ENCODE measurements at places on chromosomes 2 and 18. TPM values are rescaled to one million over a fixed set of nuclear protein-coding genes. Genes with fewer than 3 reads are reported as not detected.

- no peak overlapping the region for H3K4me3 ChIP-seq
- no peaks in the 10 kb centered on the region for H3K4me1 ChIP-seq
- H3K36me3 ChIP-seq, result no peaks in the 10 kb centered on the region
- DNase-seq, result no peak
- no peak overlapping the region for H3K27ac ChIP-seq
Observed at GRCh38 chr18:11909591-11910026, 1.5 kb upstream of the MPPE1 start.

- peak; percentile 85 for DNase-seq
- peaks cover 14% of the 10 kb centered on the region for H3K4me1 ChIP-seq
- H3K36me3 ChIP-seq, result no peaks in the 10 kb centered on the region
- no peak overlapping the region for H3K27ac ChIP-seq
Observed at GRCh38 chr2:159982270-159982669, 80.1 kb downstream of the PLA2R1 start.

GRCh38 chr2:152867397-152867796 lies 149.0 kb downstream of the ARL6IP6 start:
- no peak overlapping the region for H3K4me3 ChIP-seq
- no peaks in the 10 kb centered on the region for H3K4me1 ChIP-seq
- H3K27me3 ChIP-seq, result no peaks in the 10 kb centered on the region
- H3K36me3 ChIP-seq, result no peaks in the 10 kb centered on the region
- H3K27ac ChIP-seq, result no peak overlapping the region

DNA sequence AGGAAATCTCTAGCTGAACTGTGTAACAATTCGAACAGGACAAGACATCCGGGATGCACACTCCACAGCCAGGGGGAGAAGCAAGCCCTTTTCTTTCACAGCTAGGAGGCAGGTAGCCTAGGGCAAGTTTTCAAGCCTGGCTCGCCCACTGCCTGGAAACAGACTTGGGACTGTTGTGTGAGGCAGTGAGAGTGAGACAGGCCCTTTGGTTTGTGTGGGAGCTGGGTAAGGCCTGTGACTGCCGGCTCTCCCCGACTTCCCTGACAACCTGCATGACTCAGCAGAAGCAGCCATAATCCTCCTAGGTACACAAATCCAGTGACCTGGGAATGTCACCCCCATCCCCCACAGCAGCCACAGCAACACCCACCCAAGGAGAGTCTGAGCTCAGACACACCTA lies 179.7 kb downstream of the WDPCP start:
- H3K4me1 ChIP-seq, result no peaks in the 10 kb centered on the region
- H3K4me3 ChIP-seq, result peak overlapping the region; percentile 57
- H3K27ac ChIP-seq, result no peak overlapping the region
- H3K36me3 ChIP-seq, result no peaks in the 10 kb centered on the region

DNA sequence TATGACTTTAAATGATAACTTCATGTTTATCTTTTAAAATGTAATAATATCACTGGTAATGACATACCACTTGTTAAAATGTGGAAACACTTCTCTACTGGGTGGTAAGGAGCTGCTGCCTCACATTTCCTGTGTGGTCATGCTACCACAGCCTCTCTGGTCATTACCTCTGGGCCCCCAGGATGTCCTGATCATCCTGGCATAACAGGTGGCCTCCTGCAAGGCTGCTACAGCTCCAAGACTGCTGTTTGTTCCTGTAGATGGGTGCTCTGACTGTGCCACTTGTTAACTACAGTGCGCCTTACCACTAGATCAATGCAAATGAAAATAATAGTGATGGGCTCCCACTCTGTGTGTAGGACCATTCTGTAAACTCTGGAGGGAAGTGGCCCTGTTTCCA lies 500.2 kb upstream of the SPRED2 start:
- peaks cover 5% of the 10 kb centered on the region for H3K27me3 ChIP-seq
- no peak for DNase-seq
- H3K4me3 ChIP-seq, result no peak overlapping the region

GRCh38 chr2:198762441-198762840 lies 695.3 kb downstream of the SATB2 start:
- no peak for DNase-seq
- no peak overlapping the region for H3K27ac ChIP-seq
- H3K4me3 ChIP-seq, result no peak overlapping the region
- no peaks in the 10 kb centered on the region for H3K27me3 ChIP-seq

DNA sequence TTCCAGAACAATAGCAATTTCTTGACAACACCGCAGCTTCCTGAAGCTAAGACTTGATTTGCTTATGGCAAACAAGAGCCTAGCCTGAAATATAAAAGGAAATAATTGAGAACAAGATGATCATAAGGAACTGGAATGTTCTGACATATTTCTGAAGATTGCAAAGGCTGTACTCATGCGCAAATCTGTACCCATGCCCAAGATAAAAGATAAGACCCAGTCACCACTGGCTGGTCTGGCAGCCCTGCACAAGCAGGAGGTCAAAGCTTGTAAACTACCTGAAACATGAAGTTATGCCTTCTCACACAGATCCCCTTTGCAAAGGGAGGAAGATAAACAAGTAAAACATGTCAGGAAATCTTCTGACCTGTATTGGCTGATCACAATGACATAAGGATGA lies 160.8 kb upstream of the GYPC start:
- H3K4me1 ChIP-seq, result no peaks in the 10 kb centered on the region
- H3K36me3 ChIP-seq, result no peaks in the 10 kb centered on the region
- no peaks in the 10 kb centered on the region for H3K27me3 ChIP-seq
- DNase-seq, result no peak
- H3K4me3 ChIP-seq, result no peak overlapping the region

DNA sequence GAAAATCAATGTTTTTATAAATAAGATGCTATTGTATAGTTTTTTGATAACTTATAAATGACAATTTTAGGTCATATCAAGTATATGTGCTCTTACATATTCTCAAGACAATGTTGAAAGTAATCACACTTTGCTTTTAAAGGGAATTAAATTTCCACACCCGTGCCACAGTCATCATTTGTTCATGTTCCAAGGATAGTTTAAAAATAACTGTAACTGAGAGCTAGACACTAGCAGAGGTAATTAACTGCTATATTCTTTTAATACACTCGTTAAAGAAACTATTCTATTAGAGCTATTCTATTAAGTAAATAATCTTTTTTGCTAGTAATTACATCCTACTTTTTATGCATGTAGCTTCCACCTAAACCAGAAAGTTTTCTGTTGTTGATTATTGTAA lies 18.0 kb downstream of the GEN1 start:
- H3K27me3 ChIP-seq, result no peaks in the 10 kb centered on the region
- H3K4me3 ChIP-seq, result no peak overlapping the region
- peaks cover 62% of the 10 kb centered on the region for H3K36me3 ChIP-seq
- H3K27ac ChIP-seq, result no peak overlapping the region
- H3K4me1 ChIP-seq, result no peaks in the 10 kb centered on the region
- DNase-seq, result no peak

DNA sequence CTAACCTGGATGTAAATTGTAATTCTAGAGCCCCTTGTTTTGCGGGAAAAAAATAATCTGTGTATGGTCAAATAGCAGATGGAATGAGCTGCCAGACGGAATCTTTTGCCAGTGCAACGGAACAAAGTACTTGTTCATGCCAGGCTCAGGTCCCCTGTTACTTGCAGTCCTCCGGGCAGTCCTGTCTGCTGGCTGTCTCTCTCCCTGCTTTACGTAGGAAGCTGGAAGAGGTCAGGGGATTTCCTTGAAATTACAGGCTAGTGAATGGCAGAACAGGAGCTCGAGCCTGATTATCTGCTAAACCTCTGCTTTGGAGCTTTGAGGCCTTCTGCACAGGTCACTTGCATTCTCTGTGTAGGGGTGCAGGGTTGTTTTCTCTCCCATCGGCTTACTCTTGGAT lies 54.8 kb downstream of the LRRFIP1 start:
- H3K27me3 ChIP-seq, result no peaks in the 10 kb centered on the region
- no peaks in the 10 kb centered on the region for H3K4me1 ChIP-seq
- H3K27ac ChIP-seq, result no peak overlapping the region
- H3K36me3 ChIP-seq, result peaks cover 81% of the 10 kb centered on the region
- no peak overlapping the region for H3K4me3 ChIP-seq

- H3K4me3 ChIP-seq, result no peak overlapping the region
- peaks cover 18% of the 10 kb centered on the region for H3K4me1 ChIP-seq
- H3K36me3 ChIP-seq, result no peaks in the 10 kb centered on the region
- no peak overlapping the region for H3K27ac ChIP-seq
- no peak for DNase-seq
Observed at GRCh38 chr2:149075853-149076252, 37.4 kb downstream of the LYPD6B start.

DNA sequence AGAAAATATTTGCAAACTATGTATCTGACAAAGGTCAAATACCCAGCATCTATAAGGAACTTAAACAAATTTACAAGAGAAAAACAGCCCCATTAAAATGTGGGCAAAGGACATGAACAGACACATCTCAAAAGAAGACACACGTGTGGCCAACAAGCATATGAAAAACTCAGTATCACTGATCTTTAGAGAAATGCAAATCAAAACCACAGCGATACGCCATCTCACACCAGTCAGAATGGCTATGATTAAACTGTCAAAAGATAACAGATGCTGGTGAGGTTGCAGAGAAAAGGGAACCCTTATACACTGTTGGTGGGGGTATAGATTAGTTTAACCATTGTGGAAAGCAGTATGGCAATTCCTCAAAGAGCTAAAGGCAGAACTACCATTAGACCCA lies 64.3 kb upstream of the RBMS1 start:
- H3K36me3 ChIP-seq, result no peaks in the 10 kb centered on the region
- no peak overlapping the region for H3K27ac ChIP-seq
- H3K27me3 ChIP-seq, result no peaks in the 10 kb centered on the region

DNA sequence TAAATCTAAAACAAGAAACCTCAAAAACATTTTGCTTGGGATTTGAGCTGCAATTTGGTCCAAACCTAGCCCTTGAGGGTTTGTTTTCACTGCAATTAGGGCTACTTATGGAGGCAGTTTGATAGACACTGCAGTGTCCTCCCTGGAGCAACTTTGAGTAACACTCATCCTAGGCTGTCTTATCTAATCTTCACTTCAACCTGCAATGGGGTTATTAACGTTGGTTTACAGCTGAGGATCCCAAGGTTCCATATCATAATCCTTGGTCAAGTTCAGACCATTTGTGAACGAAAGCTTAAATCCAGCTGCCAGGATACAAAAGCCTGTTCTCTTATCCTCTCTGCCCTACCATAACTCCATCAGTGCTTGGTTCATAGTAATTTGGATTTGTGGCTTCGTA lies 2.5 kb downstream of the ANXA4 start:
- no peak overlapping the region for H3K27ac ChIP-seq
- DNase-seq, result no peak
- H3K4me1 ChIP-seq, result no peaks in the 10 kb centered on the region
- no peaks in the 10 kb centered on the region for H3K36me3 ChIP-seq
- H3K27me3 ChIP-seq, result peaks cover 20% of the 10 kb centered on the region
- no peak overlapping the region for H3K4me3 ChIP-seq

GRCh38 chr2:7012141-7012764 lies 95.0 kb downstream of the RNF144A start:
- H3K27ac ChIP-seq, result no peak overlapping the region
- H3K27me3 ChIP-seq, result no peaks in the 10 kb centered on the region
- no peaks in the 10 kb centered on the region for H3K4me1 ChIP-seq
- H3K36me3 ChIP-seq, result no peaks in the 10 kb centered on the region
- no peak for DNase-seq

DNA sequence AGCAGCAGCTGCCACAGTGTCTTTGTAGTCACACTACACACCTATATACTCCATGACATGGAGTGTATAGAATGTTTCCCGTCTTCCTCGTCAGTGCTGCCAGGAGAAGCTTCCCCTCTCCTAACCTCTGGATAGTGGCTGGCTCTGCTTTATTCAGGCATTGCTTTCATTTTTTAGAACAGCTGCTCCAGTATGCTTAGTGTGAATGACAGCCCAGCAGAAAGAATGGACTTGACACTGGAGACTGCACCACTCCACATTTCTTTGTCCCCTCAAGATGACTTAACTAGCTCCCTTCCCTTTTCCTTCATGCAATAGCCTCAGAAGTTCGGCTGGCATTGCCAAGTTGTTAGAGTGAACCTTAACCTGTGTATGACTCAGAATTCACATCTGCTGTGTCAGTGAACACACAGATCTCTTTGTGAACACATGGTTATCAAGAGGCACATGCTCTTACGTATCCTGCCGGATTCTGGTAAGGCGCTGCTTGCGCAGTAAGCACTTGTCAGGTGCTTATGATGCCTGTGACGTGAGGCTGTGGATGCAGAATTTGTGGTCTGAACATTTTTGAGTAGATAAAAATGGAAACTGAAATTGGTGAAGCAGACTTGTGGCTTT lies 73.9 kb downstream of the NEDD4L start:
- no peak overlapping the region for H3K4me3 ChIP-seq
- peaks cover 53% of the 10 kb centered on the region for H3K27me3 ChIP-seq
- H3K36me3 ChIP-seq, result no peaks in the 10 kb centered on the region
- no peak for DNase-seq
- H3K4me1 ChIP-seq, result peaks cover 4% of the 10 kb centered on the region

DNA sequence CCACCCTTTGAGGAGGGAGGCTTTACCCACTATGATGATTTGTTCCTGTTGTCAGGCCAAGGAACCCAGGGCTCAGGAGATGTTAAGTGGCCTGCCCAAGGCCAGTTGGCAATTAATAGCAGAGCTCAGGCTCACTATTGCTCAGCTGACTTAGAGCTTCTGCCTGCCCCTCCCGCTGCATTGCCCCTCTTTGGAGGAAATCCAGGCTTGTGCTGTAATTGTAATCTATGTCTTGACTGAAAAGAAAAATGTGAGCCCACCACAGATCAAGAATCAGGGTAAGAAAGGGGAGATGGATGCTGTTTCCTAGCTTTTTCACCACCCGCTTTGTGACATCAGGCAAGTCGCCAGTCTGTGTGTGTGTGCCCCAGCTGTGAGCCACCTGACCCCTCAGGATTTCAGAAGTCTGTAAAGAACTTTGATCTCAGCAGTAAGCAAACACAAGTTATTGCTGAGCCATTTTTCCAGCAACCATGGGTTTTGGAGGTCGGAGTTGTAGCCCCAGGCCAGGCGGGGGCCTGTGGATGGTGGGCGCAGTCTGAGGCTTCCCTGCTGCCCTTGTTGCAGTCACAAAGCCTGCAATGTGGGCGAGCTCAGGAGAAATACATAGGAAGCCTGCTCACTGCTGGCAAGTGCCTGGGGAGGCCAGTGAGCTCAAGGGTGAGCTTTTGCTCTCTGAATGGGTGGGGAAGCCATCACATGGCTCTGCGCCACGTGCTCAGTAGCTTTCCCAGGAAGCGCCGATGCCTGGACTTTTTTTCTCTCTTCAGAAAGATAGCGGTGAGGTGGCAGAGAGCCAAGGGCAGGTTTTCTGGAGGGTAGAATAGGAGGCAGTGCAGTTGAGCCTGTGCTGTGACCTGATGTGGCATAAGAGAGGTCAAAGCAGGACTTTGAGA lies 6.1 kb downstream of the CABLES1 start:
- H3K4me1 ChIP-seq, result no peaks in the 10 kb centered on the region
- no peaks in the 10 kb centered on the region for H3K36me3 ChIP-seq
- no peak for DNase-seq
- peaks cover 8% of the 10 kb centered on the region for H3K27me3 ChIP-seq

Gene KCNE4
- total RNA-seq, result 0.22 TPM

Gene PLCL1
- 0.04 TPM for total RNA-seq

Gene AFG3L2
- total RNA-seq, result 42.3 TPM

Gene KLHL29
- 1.0 TPM for total RNA-seq

Gene ABCG5
- total RNA-seq, result not detected

Gene WNT10A
- not detected for total RNA-seq

Gene SERPINB13
- not detected for total RNA-seq

Gene ABCB11
- 0.04 TPM for total RNA-seq

Gene INPP5D
- 0.66 TPM for total RNA-seq

Data from endodermal cell (in vitro differentiated cells).